ENCODE measurements at places on chromosomes 2 and 18.

GRCh38 chr18:78986018-78986481, 6.4 kb downstream of the SALL3 start:
- no peak overlapping the region for H3K27ac ChIP-seq
- H3K36me3 ChIP-seq = no peaks in the 10 kb centered on the region
- H3K4me3 ChIP-seq = no peak overlapping the region
- H3K27me3 ChIP-seq = peaks cover 17% of the 10 kb centered on the region

DNA sequence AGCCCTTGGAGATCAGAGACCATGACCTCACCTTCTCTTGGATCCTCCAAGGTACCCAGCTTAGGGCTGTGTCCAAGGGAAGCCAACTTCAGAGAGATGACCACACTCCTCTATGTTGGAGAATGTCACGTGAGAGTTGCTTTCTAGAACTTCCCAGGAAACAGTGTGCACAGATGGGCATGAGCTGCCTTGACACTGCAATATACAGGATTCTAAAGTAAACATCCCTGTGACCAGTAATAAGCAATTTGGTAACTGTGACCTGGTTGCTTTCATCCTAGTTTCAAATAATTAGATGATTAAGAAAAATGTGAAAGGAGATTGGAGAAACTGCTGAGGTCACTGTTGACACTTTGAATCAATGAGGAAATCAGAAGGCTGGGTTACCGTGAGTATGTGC, 181.1 kb upstream of the EPAS1 start:
- no peaks in the 10 kb centered on the region for H3K27me3 ChIP-seq
- no peak overlapping the region for H3K27ac ChIP-seq
- peaks cover 15% of the 10 kb centered on the region for H3K4me1 ChIP-seq
- H3K36me3 ChIP-seq = no peaks in the 10 kb centered on the region
- DNase-seq = no peak
- H3K4me3 ChIP-seq = no peak overlapping the region

GRCh38 chr2:24083567-24084385, 858 bp downstream of the TP53I3 start:
- H3K4me1 ChIP-seq = peaks cover 19% of the 10 kb centered on the region
- H3K4me3 ChIP-seq = peak overlapping the region; percentile 74
- no peaks in the 10 kb centered on the region for H3K27me3 ChIP-seq
- peaks cover 7% of the 10 kb centered on the region for H3K36me3 ChIP-seq
- no peak for DNase-seq

DNA sequence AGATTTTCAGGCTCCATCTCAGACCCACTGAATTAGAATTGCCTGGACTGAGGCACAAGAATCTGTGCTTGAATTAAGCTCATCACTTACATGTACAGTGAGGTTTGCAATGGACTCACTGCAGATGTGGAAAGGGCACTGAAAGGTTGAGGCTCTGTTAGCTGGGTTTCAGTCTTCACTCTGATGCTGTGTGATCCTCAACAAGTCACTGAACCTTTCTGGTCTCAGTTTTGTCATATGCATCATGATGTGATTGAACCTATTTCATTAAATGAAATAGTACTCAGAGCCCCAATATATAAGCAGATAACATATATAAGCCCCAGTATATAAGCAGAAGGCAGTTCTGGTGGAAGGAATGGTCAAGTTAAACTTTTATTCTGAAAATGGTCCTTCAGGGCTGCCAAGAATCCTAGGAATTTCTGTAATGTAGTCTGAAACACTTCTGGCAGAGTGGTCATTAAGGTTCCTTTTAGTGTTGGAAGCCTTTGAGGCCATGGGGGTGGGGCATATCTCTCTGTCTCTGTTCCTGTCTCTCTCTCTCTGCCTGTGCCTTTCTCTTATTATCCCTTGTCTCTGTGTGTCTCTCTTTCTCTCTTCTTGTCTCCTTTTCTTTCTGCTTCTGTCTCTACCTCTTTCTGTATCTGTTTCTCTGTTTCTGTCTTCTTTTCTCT, 110.4 kb downstream of the ADCYAP1 start:
- DNase-seq = no peak
- peaks cover 64% of the 10 kb centered on the region for H3K4me1 ChIP-seq
- no peaks in the 10 kb centered on the region for H3K27me3 ChIP-seq
- peak overlapping the region; percentile 5 for H3K4me3 ChIP-seq
- H3K27ac ChIP-seq = peak overlapping the region; percentile 52

DNA sequence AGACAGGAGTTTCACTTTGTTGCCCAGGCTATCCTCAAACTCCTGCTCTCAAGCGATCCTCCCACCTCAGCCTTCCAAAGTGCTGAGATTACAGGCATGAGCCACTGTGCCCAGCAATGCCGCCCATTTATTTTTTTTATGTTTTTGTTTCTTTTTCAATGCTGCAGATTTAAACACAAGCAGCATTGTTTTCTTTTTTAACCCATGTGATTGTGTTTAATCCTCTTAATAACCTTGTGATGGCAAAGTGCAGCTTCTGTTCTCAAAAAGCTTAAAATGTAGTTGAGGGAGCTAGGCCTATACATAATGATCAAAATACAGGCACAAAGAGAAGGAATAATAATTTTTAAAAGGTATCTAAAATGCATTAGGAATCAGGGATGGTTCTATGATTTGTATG, 11.5 kb downstream of the MSGN1 start:
- DNase-seq = no peak
- H3K4me1 ChIP-seq = peaks cover 20% of the 10 kb centered on the region
- H3K27ac ChIP-seq = no peak overlapping the region
- H3K27me3 ChIP-seq = no peaks in the 10 kb centered on the region

GRCh38 chr18:59957957-59958356, 58.2 kb downstream of the PMAIP1 start:
- no peaks in the 10 kb centered on the region for H3K36me3 ChIP-seq
- DNase-seq = no peak
- no peaks in the 10 kb centered on the region for H3K27me3 ChIP-seq

GRCh38 chr2:196566961-196567666, 72.4 kb upstream of the CCDC150 start:
- peaks cover 12% of the 10 kb centered on the region for H3K4me1 ChIP-seq
- H3K36me3 ChIP-seq = no peaks in the 10 kb centered on the region
- H3K4me3 ChIP-seq = no peak overlapping the region

- H3K27me3 ChIP-seq = no peaks in the 10 kb centered on the region
- no peak for DNase-seq
- H3K36me3 ChIP-seq = no peaks in the 10 kb centered on the region
- H3K27ac ChIP-seq = no peak overlapping the region
These were observed 55.9 kb upstream of the ZNF236 start for GRCh38 chr18:76766429-76766828.

DNA sequence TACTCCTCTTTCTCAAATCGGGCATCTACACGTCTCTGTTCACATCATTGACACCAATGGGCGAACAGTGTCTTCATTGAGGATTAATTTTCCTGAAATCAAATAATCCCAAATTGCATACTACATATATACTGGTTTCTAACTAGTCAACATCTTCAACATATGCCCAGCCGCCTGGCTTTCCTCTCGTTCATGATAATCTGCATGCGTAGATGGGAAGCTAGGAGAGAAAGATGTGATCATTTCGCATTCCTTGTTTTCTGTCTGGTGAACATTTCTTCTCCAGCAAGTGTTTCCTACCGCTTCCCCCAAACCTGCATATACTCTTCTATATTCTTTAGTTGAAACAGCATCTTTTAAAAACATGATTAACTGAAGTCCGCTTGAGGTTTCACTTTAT, 7.4 kb downstream of the TWIST2 start:
- no peak overlapping the region for H3K27ac ChIP-seq
- DNase-seq = no peak
- H3K27me3 ChIP-seq = no peaks in the 10 kb centered on the region
- H3K4me1 ChIP-seq = peaks cover 1% of the 10 kb centered on the region
- peak overlapping the region; percentile 7 for H3K4me3 ChIP-seq

DNA sequence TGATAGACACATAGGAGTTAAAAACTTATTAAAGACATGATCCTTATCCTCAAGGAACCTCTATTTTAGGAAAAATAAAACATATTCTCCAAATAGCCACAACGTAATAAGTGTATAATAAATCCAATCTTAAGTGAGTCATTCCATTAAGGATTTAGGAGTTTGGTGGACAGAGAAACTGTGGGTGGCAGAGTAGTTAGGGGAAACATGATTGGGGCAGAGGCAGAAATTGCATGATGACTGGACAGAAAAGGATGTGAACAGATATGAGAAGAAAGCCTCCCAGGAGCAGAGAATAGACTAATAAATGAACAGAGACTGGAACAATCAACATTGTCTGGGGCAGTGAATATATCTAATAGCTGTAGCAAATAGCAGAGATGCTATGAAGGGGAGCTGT, 48.1 kb upstream of the SIGLEC15 start:
- H3K4me1 ChIP-seq = peaks cover 18% of the 10 kb centered on the region
- no peaks in the 10 kb centered on the region for H3K36me3 ChIP-seq
- no peak overlapping the region for H3K27ac ChIP-seq
- no peaks in the 10 kb centered on the region for H3K27me3 ChIP-seq

GRCh38 chr2:25825238-25825637, 53.0 kb downstream of the ASXL2 start:
- H3K27me3 ChIP-seq = no peaks in the 10 kb centered on the region
- H3K4me3 ChIP-seq = no peak overlapping the region
- H3K4me1 ChIP-seq = no peaks in the 10 kb centered on the region
- no peak for DNase-seq

GRCh38 chr18:48470484-48471180, 61.4 kb upstream of the ZBTB7C start:
- H3K4me1 ChIP-seq = no peaks in the 10 kb centered on the region
- H3K27ac ChIP-seq = no peak overlapping the region
- no peaks in the 10 kb centered on the region for H3K27me3 ChIP-seq
- DNase-seq = no peak
- no peaks in the 10 kb centered on the region for H3K36me3 ChIP-seq

GRCh38 chr2:234796045-234796591, 155.7 kb upstream of the SH3BP4 start:
- no peaks in the 10 kb centered on the region for H3K27me3 ChIP-seq
- no peak overlapping the region for H3K27ac ChIP-seq
- no peak overlapping the region for H3K4me3 ChIP-seq
- H3K4me1 ChIP-seq = no peaks in the 10 kb centered on the region
- H3K36me3 ChIP-seq = no peaks in the 10 kb centered on the region
- DNase-seq = no peak

DNA sequence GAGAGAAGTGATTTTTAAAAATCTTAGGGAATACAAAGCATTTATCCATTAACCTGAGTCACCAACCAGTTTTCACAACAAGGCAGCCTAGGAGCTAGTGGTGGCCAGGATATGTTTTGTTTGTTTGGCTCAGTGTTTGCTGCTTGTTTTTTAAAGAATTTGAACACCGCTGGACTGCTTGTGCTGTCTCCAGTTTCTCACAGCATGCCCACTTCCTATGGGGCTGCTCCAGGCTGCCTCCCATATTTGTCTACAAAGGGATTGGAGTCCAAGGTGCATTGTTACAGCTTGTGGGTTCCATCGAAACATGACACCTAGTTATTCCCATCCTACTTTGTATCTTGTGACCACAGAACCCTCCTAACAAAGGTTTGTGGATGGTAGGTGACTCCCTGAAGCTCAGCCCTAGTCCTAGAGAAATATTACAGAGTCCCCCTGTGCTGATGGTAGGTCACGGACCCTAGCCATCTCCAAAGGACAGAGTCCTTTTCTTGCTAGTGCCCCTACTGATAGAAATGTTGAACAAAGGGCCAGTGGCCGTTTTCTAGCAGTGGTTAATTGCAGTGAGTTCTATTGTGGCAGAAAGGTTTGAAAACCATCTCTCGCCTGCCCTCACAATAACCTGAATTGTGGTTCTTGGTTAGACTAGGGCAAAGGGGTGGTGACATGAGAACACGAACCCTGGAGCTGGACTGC, 23.2 kb downstream of the GPR39 start:
- H3K4me3 ChIP-seq = no peak overlapping the region
- H3K36me3 ChIP-seq = no peaks in the 10 kb centered on the region
- DNase-seq = no peak
- no peaks in the 10 kb centered on the region for H3K27me3 ChIP-seq
- no peaks in the 10 kb centered on the region for H3K4me1 ChIP-seq

GRCh38 chr2:234912437-234912836, 39.4 kb upstream of the SH3BP4 start:
- no peak for DNase-seq
- no peak overlapping the region for H3K27ac ChIP-seq
- H3K27me3 ChIP-seq = no peaks in the 10 kb centered on the region
- H3K4me3 ChIP-seq = no peak overlapping the region

DNA sequence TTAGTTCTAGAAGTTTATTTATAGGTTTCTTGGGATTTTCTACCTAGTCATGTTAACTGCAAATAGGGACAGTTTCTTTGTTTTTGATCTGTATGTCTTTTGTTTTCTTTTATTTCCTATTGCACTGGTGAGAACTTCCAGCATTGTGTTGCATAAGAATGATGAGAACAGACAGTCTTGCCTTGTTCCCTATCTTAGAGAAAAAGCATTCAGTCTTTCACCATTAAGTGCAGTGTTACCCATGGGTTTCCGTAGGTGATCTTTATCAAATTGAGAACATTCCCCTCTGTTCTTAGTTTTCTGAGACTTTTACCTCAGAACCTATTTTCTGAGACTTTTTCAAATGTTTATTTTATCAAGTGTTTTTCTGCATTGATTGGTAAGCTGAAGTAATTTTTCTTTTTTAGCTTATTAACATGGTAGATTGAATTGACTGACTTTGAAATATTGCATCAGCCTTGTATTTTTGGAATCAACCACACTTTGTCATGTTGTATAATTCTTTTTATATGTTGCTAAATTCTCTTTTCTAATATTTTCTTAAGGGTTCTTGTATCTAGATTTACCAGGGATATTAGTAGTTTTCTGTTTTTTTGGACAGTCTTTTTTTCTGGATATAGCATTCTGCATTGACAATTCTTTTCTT, 17.2 kb downstream of the MFSD6 start:
- H3K27ac ChIP-seq = no peak overlapping the region
- no peak for DNase-seq
- no peaks in the 10 kb centered on the region for H3K4me1 ChIP-seq
- H3K4me3 ChIP-seq = no peak overlapping the region

GRCh38 chr2:111159641-111160040, 38.9 kb downstream of the BCL2L11 start:
- DNase-seq = no peak
- no peak overlapping the region for H3K27ac ChIP-seq
- H3K4me3 ChIP-seq = no peak overlapping the region
- H3K27me3 ChIP-seq = no peaks in the 10 kb centered on the region
- no peaks in the 10 kb centered on the region for H3K36me3 ChIP-seq

GRCh38 chr2:238131761-238132462, 6.6 kb upstream of the KLHL30 start:
- H3K36me3 ChIP-seq = no peaks in the 10 kb centered on the region
- H3K27ac ChIP-seq = no peak overlapping the region
- no peaks in the 10 kb centered on the region for H3K27me3 ChIP-seq
- H3K4me3 ChIP-seq = no peak overlapping the region
- no peak for DNase-seq

- no peak overlapping the region for H3K4me3 ChIP-seq
- DNase-seq = no peak
- H3K27ac ChIP-seq = no peak overlapping the region
These were observed 119.7 kb upstream of the ETAA1 start for GRCh38 chr2:67277450-67277849.

- no peaks in the 10 kb centered on the region for H3K36me3 ChIP-seq
- no peak for DNase-seq
- no peak overlapping the region for H3K4me3 ChIP-seq
- no peaks in the 10 kb centered on the region for H3K27me3 ChIP-seq
These were observed 158.9 kb downstream of the MSH2 start for GRCh38 chr2:47561906-47562305.
